Hematopoietic multipotent progenitor cell (in vitro differentiated cells): ENCODE measurements at places on chromosomes 2 and 18.

DNA sequence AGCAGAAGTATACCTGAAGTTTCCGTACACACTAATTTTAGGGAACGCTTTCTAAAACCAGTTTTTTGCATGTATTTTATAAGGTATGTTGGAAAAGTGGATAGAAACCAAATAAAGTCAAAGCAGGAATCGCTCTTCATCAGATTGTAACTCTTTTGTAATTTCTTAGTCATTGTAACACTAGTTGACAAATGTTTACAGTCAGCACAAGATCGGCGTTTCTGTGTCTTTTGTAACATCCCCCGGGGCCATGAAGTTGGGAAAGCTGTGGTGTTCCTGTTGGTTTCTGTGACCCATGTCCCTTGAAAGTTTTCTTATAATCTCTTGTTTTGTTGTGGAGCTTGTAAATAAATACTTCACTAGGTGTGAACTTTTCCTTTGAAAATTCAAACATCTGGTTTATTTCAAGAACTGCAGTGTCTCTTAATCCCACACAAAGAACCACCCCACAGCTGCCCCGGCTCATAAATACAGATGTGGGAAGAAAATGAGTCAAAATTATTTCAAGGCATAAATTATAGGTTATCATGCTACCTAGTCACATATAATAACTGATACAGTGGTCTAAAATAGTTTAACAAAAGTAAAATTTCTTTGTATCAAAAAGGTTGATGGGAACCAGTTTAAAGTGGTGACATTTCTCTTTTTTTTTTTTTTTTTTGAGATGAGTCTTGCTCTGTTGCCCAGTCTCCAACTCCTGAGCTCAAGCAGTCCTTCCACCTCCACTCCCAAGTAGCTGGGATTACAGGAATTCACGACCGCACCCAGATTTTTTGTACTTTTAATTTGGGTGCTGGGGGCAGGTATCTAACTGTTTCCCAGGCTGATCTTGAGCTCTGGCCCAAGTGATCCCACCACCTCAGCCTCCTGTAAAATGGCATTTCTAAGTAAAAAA lies 751 bp upstream of the NMI start:
- DNase-seq: no peak

DNA sequence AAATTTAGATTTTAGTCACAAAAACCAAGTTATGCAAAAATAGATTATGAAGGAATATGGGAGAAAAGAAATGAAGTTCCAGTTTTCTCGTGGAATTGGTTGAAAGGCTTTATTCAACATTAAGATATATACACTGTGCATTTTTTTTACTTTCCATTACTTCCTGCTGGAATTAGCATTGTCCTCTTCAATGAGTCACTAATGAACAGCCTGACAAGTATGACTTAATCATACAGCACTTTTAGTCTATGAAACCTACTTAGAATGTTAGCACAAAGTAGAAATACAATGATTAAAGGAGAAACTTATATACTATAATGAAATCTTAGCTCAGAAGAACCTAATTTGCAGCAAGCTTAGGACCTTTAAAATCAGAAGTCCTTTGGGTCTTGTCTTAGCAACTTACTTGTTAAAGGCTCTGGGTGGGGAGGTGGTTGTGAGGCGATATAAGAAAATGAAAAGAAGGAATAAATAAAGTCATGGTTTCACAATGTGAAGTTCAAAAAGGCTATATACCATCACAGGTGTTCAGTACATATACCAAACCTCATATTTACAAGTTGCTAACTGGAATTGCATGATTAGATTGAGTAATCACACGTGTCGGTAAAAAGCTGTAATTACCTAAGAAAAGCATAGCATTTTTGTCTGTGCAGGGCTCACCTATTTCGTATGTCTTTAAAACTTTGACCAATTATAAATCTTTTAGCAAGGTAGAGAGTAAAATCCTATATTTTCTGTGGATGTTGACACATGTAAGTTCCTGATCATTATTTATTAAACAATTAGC lies 236.8 kb downstream of the CAMKMT start:
- DNase-seq: no peak

GRCh38 chr2:182943339-182943738 lies 76.9 kb upstream of the FRZB start:
- DNase-seq: no peak

DNA sequence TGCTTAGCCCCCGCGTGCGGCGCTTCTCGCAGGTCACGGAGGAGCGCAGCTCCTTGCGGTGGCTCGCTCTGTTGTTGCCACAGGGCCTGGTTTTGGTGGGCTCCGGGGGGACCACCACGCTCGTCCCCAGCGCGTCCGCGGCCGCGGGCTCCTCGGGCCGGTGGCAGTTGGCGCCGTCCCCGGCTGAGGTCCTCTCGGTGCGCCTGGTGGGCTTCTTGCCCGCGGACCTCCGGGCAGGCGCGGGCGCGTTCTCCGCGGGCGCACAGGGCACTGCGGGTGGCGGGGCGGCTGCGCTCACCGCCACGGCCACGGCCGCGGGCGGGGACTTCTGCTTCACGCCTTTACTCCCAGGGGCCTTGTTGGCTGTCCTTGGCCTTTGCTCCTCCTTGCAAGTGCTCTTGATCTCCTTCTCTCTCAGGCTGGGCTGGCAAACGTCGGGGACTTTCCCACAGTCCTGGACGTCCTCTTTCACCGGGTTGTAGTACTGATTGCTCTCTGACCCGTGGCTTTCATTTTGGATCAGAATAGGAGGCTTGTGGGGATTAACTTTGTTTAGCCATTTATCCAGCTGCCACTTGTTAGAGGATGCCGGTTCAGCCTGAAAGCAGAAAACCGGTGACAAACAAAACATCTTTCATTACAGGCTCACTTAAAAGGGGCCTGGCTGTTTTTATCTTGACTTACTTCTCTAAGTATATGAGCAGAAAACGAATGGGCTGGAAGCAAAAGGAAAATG lies 104.0 kb upstream of the REV1 start:
- no peak for DNase-seq

- peak; percentile 45 for DNase-seq
Measured at GRCh38 chr2:123917241-123917640, 107.8 kb upstream of the CNTNAP5 start.

- no peak for DNase-seq
Measured at GRCh38 chr2:207937823-207938222, 87.5 kb downstream of the PLEKHM3 start.

DNA sequence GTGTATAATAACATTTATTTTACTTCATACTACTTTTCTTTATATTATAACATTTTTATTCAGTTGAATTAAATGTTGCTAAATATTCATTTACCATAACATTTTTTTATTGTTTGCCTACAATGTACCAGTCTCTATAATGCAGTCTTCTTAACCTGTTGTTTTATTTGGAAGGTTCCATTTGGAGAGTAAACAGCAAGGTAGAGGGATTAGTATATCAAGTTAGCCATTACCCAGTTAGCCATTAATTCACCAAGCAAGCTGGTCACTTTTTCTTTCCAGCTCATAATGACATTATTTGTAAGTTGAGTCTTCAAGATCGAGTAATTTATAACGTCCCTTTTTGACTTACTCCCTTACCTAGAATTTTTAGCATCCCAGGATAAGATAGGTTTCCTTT lies 29.7 kb upstream of the NT5C1B start:
- DNase-seq: no peak

- DNase-seq: no peak
Measured at GRCh38 chr2:10004401-10004800, 38.9 kb upstream of the KLF11 start.

- no peak for DNase-seq
Measured at GRCh38 chr18:55605733-55606338, 17.8 kb upstream of the TCF4 start.

DNA sequence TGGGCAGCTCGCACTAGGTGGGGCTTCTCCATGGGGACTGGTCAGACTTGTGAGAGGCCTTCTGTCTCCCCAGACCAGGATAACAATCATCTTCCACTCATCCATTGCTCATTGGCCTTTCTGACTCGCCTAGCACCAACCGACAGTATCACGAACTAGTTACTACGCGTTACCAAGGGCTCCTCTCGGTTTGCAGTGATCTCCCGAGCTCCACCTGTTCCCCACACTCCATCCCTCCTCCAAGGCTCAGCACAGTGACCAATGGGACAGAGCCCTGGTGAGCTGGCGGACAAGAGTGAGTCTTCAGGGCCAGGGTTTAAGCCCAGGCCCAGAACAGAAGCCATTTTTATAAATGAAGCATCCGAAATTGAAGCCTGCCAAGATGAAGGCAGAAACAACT lies 42.8 kb upstream of the SMAD7 start:
- no peak for DNase-seq

DNA sequence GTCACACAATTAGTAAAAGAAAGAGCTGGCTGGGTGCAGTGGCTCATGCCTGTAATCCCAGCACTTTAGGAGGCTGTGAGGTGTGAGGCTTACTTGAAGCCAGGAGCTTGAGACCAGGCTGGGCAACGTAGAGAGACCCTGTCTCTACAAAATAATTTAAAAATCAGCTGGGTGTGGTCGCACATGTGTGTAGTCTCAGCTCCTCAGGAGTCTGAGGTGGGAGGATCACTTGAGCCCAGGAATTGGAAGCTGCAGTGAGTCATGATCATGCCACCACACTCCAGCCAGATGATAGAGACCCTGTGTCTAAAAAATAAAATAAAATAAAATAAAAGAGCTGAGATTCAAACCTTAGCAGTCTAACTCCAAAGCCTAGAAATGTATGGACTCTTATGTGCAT lies 39.0 kb upstream of the NEDD4L start:
- no peak for DNase-seq

- no peak for DNase-seq
Measured at GRCh38 chr2:134122610-134123009, 131.3 kb upstream of the MGAT5 start.

GRCh38 chr2:4122726-4123125 lies 419.4 kb downstream of the DCDC2C start:
- no peak for DNase-seq

DNA sequence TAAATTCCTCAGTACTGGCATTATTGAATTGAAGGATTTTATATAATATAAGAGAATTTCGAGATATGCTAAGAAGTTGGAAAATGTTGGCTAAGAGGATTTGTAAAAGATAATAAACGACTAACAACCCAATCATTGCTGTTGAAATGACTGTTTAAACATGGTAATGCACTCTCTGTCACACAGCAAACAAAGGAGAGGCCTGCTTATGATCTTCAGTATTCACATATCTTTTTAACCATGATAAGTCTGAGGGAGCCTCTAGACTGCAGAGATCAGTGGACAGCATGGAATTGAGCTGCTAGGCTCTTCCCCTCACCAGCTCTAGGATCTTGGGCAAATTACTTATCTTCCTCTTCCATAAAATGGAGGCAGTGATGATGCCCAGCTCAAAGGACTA lies 2.7 kb downstream of the KCTD18 start:
- no peak for DNase-seq

DNA sequence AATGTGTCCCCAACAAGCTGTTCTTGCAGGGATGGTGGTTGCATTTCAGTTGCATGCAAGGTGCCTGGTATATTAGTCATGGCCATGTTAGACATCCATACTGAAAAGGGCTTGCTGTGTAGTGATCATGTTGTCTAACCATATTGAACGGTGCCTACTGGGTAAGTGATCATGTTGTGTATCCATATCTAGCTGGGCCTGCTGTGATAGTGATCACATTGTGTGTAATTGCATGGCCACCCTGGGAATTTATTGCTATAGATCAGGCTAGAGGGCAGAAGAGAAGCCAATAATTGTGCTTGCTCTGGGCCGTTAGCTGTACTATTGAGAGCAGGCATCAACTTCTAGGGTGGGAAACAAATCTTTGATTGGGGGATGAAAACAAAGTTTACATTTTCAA lies 9.8 kb upstream of the EPC2 start:
- DNase-seq: no peak

DNA sequence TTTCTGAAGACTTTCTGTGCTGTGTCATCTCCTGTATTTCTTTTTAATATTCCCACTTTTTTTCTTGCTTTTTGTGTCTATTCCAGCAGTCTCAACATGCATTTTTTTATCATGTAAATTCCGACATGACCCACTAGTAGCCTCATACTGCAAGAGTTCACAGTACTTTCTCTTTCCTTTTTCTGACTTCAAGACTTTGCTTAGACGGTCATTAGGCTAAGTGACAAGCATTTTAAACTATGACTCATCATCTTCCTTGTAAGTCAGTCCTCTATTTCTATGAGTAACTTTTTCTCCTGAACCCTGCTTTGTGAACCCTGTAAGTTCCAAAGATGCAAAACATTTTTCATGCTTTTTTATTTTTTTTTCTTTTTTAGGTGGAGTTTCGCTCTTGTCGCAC lies 381.2 kb downstream of the TXNL1 start:
- DNase-seq: no peak

GRCh38 chr2:121001641-121002040 lies 266.0 kb downstream of the GLI2 start:
- no peak for DNase-seq

DNA sequence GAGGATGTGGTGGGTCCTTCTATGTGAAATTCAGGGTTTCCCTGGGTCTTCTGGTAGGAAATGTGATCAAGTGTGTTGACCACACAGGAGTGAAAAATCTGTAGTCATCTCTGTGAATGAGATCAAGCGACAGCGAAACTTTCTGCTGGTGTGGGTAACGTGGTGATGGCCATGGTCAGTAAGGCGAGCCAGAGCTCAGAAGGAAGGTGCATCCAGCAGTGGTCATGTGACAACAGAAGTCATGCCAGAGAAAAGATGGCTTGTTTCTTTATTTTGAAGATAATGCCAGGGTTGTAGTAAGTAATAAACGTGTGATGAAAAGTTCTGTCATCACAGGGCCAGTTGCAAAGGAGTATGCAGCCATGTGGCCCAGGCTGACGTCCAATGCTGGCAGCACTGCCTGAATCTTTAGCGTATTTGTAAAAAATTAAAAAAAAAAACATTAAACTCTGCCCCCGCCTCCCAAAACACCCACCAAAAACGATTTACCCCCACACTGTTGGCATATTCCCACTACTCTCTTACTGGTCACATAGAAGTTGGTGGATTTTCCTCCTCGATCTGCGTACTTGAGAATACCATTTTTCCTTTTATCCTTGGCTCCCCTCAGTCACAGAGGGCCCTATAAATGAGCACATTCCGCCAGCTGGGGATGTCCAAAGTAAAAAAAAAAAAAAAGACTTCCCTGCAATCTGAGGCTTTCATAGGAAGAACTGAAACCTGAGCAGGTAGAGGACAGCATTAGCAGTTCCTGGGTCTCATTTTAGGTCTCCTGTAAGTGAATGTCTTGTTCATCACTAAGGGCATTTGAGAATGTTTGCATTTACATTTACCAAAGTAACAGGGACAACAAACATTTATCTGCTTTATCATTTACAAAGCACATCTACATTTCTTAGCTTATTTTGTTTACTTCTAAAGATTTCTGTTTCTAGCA lies 70.6 kb downstream of the SLC4A3 start:
- DNase-seq: no peak

GRCh38 chr2:113734185-113734584 lies 22.3 kb downstream of the SLC35F5 start:
- DNase-seq: no peak

GRCh38 chr18:20971886-20972267 lies 139.7 kb downstream of the ROCK1 start:
- DNase-seq: no peak

DNA sequence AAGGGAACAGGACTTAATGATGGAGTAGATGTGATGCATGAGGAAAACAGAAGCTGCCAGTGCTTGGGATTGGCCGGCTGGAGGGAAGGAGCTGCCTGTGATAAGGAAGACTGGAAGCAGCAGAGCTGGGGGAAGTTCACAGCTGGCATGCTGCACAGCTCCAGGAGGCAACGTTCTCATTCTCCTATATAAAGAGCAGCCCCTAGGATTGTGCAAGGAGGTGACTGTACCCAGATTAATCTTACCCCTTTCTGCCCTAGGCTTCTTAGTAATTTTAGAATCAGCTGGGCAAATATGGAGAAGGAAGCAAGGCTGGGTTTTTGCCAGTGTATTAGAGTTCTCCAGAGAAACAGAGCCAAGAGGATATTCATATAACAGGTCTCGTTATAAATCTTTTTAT lies 155.8 kb downstream of the ALPK2 start:
- no peak for DNase-seq
